ENCODE measurements at places on chromosomes 3 and 15.

DNA sequence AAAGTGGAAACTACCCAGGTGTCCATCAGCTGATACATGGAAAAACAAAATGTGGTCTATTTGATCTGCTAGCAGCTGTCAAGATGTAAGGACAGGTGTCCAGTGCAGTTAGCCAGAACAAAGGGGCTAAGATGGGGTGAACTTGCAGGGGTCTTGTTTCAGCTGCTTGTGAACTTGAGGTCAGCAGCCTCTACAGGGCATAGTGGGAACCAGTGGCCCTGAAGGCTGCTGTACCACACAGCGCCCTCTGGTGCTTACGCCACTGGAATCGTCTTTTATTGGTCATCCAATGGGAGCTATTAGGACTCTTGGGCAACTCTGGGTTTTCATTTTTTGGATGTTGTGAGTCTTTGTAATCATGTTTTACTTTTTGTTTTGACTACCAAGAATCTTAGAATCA lies 62.2 kb upstream of the CTSH start:
- no peak for DNase-seq

GRCh38 chr3:9130345-9131305 lies 118.8 kb downstream of the SRGAP3 start:
- no peak for DNase-seq

- DNase-seq = no peak
Measured at GRCh38 chr3:11050666-11051323, 58.2 kb downstream of the SLC6A1 start.

- no peak for DNase-seq
Measured at GRCh38 chr3:182683858-182684257, 109.4 kb upstream of the ATP11B start.

DNA sequence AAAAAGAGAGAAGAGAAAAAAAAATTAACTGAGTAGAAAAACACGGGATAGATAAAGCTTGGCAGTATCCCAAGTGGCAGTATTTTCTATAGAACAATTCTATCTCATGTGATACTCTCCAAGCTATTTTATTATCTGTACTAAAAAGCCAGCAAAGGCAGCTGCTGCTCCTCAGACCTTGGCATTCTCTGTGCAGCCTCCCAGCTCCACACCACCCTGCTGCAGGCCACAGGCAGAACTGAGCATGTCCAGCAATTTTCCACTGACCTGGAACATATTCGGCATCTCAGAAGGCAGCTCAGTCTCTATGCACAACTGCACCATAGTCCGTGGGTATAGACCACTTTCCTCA lies 1161.4 kb downstream of the IGSF11 start:
- no peak for DNase-seq

GRCh38 chr15:50098545-50098944 lies 20.5 kb downstream of the ATP8B4 start:
- DNase-seq = no peak

DNA sequence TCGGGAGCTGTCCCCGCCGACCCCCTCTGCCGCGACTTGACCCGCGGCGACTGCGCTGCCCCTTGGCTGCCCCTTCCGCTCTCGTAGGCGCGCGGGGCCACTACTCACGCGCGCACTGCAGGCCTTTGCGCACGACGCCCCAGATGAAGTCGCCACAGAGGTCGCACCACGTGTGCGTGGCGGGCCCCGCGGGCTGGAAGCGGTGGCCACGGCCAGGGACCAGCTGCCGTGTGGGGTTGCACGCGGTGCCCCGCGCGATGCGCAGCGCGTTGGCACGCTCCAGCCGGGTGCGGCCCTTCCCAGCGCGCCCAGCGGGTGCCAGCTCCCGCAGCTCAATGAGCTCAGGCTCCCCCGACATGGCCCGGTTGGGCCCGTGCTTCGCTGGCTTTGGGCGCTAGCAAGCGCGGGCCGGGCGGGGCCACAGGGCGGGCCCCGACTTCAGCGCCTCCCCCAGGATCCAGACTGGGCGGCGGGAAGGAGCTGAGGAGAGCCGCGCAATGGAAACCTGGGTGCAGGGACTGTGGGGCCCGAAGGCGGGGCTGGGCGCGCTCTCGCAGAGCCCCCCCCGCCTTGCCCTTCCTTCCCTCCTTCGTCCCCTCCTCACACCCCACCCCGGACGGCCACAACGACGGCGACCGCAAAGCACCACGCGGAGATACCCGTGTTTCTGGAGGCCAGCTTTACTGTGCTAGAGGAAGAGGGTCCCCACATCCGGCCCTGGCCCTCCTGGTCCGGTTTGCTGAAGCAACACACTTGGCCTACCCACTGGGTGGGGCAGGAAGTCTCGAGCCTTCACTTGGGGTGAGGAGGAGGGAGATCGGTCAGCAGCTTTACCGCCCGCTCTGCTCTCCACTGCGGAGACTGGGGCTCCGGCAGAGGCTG lies at the start of gene RASSF1:
Gene RASSF1 (minus strand): TSS at position 389 of the 882 bp plus-strand sequence. CDS start 31 bp downstream, at position 358.
- DNase-seq = no peak

GRCh38 chr15:85547386-85547785 lies 167.0 kb downstream of the AKAP13 start:
- DNase-seq = no peak

DNA sequence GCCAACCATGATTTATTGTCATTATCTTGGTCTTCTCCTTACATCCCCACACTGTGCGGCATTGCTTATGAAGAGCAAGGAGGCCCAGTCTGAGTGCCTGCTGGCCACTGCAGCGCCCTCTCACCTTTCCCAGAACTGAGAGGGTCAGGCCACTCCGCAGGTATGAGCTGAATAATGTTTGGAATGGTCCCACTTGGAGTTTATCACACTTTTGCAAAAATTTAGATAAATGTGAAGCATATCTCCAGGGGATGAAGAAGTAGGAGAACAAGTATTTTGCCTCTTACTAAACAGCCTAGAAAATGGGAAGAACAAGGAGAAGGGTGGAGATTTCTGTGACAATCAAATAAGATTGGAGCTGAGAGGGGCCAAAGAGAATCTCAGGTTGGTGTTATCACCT lies 74.4 kb upstream of the GSK3B start:
- DNase-seq = no peak

- no peak for DNase-seq
Measured at GRCh38 chr3:159234306-159234705, 432.5 kb downstream of the MFSD1 start.

DNA sequence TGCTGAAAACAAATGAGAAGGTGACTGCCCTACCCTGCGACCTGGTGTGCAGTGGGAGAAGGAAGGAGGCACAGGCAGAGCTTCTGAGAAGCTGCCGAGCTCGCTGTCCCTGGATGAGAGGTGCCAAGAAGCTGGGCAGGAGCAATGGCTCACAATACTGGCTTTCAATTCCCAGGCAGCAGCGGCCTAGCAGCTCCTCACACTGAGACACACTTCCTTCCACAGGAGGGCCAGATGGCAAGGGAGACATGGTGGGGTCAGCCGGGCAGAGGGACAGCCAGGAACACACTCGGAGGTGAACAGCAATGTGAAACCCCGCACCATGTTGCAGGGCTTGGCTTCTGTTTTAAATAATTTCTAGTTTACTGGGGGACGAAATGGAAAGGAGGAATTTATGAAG lies 314.6 kb downstream of the EPHB1 start:
- no peak for DNase-seq

DNA sequence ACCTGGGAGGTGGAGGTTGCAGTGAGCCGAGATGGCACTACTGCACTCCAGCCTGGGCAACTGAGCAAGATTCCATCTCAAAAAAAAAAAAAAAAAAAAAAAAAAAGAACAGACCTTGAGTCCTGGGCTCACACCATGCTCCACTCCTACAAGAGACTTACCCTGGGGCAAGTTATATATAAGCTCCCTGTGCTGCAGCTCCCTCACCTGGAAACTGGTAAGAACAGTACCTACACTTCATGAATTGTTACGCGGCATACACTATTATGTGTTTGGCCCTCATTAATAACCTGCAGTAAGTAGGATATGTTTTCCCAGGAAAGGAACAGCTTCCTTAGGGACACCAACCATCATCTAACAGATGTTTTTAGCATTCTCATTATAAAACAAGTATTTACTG lies 119.6 kb downstream of the FMN1 start:
- no peak for DNase-seq

GRCh38 chr3:143786219-143787191 lies 61.8 kb downstream of the SLC9A9 start:
- no peak for DNase-seq

GRCh38 chr3:14507305-14507741 lies 32.8 kb downstream of the GRIP2 start:
- no peak for DNase-seq
